ENCODE measurements at places on chromosomes 3 and 15.

DNA sequence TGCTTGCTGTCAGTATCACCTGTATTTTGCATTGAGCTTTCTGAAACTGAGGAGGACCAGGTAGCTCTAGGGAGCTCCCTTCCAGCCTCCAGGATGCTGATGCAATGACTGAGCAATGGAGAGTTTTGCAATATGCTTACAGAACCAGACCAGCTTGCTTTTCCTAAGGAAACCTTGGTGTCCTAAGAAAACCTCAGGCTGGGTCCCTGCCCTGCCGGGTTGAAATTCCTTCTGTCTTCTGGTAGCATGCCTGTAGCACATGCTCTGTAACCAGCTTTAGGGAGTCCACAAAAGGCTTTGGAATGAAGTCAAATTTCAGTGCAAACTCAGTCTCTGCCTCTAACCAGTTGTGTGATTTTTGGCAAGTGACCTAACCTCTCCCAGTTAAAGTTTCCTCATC is 65.8 kb upstream of the GSK3B start:
- DNase-seq: no peak

GRCh38 chr3:179438841-179439240 is 12.4 kb downstream of the GNB4 start:
- DNase-seq: no peak

- DNase-seq: no peak
These were observed 227.3 kb downstream of the ITPR1 start for GRCh38 chr3:4720316-4721075.

- DNase-seq: no peak
These were observed 135.1 kb upstream of the STRIT1 start for GRCh38 chr3:155428563-155428962.

DNA sequence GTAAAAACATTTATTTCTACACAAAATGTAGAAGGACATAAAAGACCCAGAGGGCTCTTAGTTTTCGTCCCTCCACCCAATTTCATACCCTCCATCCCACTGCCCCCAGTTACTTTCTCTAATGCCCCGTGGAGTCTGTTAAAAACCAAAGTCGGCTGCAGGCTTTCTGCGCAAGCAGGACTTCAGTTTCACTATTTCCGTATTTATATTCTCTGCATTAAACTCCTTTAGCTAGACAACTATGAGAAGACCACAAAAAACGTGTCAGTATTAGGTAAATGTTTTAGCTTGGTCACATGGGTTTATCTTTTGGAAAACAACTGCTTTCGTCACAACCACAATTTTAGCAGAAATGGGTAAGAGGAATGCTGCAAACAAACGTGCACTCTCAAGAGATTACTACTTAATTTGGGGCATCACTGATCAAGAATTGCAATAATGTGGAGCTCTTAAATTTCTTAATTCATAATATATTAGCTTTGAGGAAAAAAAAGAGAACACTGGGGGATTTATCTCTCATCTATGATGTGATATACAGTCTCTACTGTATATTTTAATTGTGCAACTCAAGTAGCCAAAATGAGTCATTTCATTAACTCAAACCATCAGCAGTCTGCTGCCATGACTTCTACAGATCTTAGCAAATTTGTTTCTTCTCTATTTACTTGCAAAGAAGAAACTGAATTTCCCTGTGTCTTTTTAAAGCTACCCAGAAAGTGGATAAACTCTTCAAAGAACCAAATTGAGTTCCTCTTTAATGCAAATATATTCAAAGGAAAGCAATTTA is 740 bp upstream of the NSMCE3 start:
- DNase-seq: no peak

DNA sequence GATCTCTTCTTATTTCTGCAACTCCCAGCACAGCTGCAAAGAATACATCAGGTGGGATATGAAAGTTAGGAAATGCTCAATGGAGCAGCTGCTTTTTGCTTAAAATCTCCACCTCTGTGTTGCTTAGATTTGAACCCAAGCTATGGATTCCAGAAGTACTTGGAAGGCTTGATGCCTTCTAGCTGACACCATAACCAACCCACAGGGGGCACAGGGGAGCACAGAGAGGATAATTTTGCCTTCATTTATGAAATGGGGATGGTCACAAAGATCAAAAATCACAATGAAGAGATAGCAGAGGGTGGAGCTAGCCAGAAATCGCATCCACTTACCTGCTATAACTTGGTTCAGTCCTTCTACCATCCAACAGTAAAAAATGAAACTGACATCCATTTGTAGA is 75.7 kb downstream of the DUT start:
- DNase-seq: no peak

- DNase-seq: no peak
These were observed 3.5 kb downstream of the ISLR2 start for GRCh38 chr15:74133694-74134386.

DNA sequence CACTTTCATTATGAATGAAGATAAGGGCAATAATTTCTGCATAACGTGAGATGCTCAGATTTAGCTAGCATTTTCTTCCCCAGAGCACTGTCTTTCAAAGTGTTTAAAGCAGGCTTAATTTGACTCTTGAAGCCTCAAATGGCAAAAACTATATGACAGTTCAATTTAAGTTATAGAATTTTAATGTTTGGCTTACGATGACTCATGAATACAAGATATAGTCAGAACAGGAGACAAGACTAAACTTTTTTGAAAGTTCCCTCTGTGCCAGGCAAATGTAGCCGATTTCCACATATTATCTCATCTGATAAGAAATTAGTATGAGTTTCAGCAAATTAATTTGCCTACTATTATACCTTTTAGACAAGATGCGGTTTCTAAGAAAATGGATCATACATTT is 19.6 kb downstream of the ABI3BP start:
- no peak for DNase-seq

DNA sequence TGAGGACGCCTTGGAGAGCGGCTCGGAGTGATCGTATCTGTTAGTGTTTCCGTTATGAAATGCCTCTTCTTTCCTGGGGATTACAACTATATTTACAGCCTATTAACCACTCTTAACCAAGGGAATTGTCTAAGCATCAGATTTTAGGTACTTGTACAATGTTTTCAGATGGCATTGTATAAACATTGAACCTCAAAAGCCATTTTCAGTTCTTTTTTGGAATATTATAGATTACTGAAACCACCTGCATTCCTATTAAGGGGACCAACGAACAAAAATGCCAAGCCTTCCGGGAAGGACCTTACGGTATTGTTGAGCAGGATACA is 1.1 kb downstream of the NEO1 start:
- DNase-seq: no peak

- no peak for DNase-seq
These were observed 16.2 kb upstream of the ZFYVE19 start for GRCh38 chr15:40790718-40791117.

DNA sequence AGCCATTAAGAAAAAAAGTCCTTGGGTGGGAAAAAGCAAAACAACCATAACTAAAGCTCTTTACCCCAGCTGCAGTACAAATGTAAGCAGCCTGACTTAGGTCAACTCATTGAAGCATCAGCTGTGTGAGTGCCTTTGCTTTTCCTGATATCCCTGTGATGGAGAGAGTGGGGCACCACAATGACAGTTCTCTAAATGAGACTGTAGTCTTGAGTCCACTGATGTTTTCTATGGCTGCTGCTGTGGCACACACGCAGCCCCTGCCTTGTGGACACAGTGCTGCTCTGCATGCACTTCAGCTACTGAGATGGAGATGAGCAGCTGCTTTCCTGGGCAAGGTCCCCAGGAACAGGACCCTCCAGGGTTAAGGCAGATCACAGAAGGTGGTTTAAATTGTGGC is 173.2 kb downstream of the KCNAB1 start:
- DNase-seq: no peak

- DNase-seq: no peak
These were observed 9.5 kb upstream of the DOCK3 start for GRCh38 chr3:50665081-50665840.

GRCh38 chr15:79171320-79172031 is 80.9 kb upstream of the RASGRF1 start:
- no peak for DNase-seq

- no peak for DNase-seq
These were observed 3.9 kb upstream of the HEG1 start for GRCh38 chr3:125059488-125060245.

DNA sequence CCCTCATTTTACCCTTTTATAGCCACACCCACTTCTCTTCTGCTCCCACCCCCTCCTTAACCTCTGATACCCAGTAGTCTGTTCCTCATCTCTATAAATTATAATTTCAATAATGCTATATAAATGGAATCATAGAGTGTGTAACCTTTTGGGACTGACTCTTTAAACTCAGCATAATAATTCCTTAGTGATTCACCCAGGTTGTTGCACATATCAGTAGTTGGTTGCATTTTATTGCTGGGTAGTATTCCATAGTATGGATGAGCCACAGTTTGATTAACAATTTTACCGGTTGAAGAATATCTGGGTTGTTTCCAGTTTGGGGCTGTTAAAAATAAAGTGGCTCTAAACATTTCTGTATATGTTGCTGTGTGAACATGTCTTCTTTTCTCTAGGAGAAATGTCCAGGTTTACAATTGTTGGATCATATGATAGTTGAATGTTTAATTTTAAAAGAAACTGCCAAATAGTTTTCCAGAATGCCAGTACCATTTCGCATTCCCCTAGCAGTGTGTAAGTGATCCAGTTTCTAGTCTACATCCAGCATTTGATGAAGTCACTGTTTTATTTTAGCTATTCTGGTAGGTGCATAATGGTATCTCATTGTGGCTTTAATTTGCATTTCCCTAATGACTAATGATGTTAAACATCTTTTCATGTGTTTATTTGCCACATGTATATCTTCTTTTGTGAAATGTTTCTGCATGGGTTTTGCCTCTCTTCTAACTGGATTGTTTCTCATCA is 68.5 kb downstream of the VPS8 start:
- DNase-seq: no peak

GRCh38 chr3:127743351-127744252 is 70.8 kb downstream of the ABTB1 start:
- DNase-seq: no peak

- DNase-seq: no peak
These were observed 1036.6 kb downstream of the NTRK3 start for GRCh38 chr15:87219650-87220615.

- DNase-seq: no peak
These were observed 30.7 kb downstream of the LPP start for GRCh38 chr3:188184649-188185048.

DNA sequence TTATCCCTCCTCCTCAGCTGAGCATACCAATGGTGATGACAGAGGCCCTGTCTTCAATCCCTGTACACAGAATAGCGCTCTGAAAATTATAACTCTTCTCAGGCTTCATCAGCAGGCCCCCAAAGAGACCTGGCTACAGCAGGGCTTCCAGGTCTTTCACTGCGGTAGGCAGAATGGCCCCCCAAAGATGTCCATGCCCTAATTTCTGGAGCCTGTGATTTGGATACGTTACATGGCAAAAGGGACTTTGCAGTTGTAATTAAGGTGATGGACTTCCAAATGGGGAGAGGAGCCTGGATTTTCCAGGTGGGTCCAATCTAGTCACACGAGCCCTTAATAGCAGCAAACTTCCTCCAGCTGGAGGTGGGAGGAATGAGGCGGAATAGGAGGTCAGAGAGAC is 221.8 kb upstream of the CTDSPL start:
- DNase-seq: no peak

- no peak for DNase-seq
These were observed 20.0 kb upstream of the SLC28A2 start for GRCh38 chr15:45231864-45232562.

- DNase-seq: no peak
These were observed 58.3 kb downstream of the CACNA1D start for GRCh38 chr3:53552730-53553129.

DNA sequence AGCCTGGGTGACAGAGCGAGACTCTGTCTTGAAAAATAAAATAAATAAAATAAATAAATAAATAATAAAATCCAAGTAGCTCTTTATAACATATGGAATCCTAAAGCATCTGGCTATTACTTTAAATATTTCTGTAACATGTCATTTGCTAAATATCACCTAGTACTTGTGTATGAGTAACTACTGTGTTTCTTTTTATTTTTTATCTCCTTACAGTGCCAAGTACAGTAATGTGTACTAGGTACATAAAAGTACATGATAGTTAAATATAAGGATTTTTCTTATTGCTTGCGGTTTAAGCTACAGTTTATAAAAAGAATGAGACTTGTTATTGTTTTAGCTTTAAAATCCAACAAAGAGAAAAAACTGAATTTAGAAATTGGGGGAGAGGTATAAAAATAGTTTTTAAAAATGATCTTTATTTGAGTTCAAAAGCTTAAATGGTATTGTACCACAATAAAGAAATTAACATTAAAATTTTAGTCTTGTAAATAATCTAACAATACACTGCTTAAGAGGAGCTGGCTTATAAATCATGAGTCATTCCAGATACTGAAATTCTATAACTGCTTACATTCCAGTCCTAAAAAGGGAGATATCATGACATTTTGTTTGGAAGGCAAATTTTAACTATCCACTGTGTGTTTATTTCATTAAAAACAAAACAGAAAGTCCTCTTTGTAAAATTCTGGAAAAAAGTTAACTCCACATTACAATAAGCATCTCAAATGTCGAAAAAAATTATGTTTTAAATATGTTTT is 73.1 kb downstream of the FGF7 start:
- no peak for DNase-seq

GRCh38 chr15:83185561-83185960 is 22.1 kb downstream of the HDGFL3 start:
- DNase-seq: no peak

DNA sequence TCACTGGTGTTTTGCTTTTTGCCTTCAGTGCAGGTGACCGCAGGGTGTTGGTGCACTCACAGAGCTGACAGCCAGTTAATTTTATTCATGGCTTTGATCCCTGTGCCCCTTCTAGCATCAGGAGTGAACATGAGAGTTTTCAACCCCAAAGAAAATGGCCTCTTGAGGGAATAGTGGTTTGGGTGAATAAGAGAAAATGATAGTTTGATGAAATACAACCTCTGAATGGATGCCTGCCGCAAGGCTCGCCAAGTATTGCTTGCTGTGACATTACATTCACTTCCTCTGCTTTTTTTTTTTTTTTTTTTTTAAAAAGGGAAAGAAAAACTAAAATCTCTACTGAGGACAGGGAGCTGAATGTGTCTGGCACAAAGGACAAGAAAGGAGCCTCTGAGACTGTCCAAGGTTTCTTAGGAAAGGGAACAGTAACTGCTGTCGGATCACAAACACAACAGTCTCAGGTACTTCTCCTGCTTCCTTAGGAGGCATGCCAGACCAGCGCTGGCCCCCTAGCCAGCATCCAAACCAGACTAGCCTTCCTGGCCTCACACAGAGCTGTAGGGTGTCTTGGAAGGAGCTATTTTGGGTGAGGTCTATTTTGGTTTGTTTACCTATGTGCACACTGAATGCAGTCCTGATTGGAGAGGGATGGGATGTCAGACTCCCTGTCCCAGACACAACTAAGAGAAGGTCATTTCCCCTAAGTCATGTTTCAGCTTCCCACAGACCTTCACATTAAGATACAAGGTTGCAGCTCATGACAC is 29.0 kb downstream of the CCDC80 start:
- no peak for DNase-seq
